ENCODE measurements at places on chromosomes 4 and X.

GRCh38 chr4:83019794-83020494 lies 9.3 kb upstream of the LIN54 start:
- DNase-seq, result no peak

DNA sequence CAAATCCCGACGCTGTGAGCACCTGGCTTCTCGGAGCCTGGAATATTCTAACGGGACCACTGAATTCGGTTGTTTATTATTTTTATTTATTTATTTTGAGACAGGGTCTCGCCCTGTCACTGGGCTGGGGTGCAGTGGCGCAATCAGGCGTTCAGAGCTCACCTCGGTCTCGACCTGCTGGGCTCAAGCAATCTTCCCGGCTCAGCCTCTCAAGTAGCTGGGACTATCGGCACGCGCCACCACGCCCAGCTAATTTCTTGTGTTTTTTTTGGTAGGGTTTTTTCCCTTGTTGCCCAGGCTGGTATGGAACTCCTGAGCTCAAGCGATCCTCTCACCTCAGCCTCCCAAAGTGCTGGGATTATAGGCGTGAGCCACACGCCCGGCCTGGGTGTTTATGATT lies 21.5 kb upstream of the S100P start:
- DNase-seq, result no peak

GRCh38 chrX:144335402-144335801 lies 451.5 kb downstream of the UBE2NL start:
- no peak for DNase-seq

DNA sequence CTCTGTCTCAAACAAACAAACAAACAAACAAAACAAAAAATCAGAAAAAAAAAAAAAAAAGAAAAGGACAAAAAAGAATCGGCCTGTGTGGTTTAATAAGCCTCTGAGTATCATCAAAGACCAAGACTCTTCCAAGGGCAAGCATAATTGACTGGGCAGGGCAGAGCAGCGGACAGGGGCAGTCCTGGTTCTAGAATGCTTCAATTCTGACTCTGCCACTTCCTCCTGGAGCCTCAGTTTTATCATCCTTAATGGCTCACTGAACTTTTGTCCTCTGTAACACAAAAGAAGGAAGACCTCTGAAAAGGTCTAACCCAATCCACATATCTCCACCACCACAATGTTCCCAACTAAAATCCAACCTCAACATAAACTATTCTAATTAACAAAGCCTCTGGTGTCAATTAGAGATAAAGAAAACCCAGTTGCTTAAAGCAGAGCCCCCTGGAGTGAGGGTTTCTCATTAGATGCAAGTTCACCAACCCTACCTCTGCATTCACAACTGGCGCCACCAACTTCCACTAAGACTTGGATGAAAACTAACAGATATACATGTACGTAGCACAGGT lies 51.7 kb downstream of the TBC1D9 start:
- no peak for DNase-seq

DNA sequence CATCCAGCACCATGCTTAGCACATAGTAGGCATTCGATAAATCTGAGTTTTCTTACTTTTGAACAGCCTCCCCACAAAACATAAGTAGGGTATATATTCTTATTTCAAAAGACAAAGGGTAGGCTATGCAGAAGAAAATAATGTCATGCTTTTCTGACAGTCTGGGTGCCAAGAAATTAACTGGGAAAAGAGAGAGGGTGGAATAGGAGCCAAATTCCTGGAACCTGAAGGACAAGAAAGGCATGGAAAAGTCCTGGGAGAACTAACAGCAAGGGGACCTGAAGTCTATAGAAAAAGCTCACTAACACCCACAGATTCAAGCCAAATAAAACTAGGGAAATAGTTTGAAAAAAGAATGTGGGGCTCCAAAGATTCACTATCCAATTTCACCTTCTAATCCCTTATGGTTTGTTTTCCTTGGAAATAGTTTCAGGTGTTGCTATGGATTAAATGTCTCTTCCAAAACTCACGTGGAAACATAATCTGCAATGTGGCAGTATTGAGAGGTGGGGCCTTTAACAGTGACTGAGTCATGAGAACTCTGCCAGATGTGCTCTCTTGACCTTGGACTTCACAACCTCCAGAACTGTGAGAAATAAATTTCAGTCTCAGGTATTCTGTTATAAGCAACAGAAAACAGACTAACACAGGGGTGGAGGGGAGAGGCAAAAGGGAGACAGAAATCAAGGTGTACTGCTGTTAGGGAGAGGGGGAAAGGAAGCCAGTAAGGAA lies 173.3 kb upstream of the ARHGEF9 start:
- no peak for DNase-seq

- DNase-seq, result no peak
These were observed 51.3 kb downstream of the SOD3 start for GRCh38 chr4:24846716-24847115.

DNA sequence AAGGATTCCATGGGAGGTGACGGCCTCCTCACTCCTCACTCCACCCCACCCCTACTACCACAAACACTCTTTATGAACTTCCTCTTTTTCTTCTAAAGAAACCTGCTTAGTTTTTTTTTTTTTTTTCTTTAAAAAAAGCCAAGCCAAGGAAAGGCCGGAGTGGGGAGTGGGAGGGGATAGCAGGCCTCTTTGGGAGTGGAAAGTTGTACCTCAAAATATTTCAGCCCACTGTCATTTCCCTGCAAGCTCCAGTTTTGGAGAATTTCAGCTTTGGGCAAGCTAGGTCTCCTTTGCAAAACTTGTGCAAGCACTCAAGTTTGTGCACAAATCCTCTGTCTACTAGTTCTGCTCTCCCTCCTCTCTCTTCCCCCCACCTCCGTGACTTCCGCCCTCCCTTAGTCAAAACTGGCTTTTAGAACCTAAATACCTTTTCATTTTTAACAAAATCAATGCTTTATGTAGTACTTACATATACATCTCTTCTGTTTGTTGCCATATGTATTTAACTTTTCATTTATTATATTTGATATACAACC lies 512 bp upstream of the ANTXR2 start:
- DNase-seq, result no peak

DNA sequence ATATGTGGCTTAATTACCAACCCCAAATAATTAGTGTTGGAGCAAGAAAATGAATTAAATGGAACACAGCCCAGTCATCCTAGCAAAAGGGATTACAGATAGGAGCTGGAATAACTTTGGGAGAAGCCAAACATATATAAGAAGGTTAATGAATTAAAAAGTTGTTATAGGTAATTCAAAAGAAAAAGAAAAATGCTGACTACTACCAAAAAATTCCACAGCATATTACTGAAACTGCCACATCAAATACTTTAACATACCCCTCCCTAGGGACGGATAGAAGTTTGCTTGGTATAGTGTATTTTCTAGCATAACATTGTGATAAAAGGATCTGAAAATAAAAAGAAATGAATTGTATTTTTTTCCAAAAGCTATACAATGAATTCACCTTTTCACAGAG lies 99.5 kb downstream of the ENOX2 start:
- DNase-seq, result no peak

- DNase-seq, result no peak
These were observed 13.0 kb upstream of the RHOH start for GRCh38 chr4:40183615-40184411.

DNA sequence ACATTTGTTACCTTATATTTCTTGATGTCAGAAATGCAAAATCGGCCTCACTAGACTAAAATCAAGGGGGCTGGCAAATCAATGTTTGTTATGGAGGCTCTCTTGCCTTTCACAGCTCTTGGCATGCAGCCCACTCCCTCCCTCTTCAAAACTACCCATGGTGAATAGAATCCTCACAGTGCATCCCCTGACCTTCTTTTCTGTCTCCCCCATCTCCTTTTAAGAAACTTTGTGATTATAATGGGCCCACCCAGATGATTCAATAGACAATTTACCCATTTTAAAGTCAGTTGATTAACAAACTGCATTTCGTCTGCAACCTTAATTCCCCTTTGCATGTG lies 184.0 kb downstream of the PCDH7 start:
- DNase-seq, result no peak

DNA sequence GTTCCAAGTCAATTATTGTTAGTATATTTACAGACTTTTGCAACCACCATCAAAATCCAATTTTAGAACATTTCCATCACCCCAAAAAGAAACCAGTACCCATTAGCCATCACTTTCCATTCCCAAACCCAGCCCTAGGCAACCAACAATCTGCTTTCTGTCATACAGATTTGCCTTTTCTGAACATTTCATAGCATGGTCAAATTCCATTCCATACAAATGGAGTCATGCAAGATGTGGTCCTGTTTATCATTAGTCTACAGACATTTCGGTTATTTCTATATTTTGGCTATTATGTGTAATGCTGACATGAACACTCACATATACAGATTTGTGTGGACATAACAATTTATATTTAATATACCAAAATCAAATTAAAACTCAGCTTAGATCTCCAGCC lies 508.7 kb downstream of the ZNF674 start:
- DNase-seq, result no peak

GRCh38 chr4:99438405-99438780 lies 3.3 kb upstream of the ADH7 start:
- no peak for DNase-seq

DNA sequence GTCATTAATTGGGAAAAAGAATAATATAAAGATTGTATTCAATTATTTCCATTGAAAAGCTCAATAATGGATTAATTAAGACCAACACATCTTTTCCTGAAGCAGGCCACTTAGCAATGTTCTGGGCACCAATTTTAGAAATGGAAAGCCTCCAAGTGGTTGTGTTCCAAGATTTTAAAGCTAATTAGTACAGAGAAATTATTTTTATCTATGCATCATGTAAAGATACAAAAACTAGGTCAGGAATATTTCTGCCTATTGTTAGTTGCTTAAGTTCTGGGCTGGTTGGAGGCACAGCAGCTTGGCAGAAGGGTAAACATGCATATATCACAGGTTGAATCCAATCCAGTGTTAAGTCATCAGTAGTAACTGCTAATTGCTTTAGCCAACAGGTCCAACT lies 101.9 kb downstream of the RASL11B start:
- no peak for DNase-seq

DNA sequence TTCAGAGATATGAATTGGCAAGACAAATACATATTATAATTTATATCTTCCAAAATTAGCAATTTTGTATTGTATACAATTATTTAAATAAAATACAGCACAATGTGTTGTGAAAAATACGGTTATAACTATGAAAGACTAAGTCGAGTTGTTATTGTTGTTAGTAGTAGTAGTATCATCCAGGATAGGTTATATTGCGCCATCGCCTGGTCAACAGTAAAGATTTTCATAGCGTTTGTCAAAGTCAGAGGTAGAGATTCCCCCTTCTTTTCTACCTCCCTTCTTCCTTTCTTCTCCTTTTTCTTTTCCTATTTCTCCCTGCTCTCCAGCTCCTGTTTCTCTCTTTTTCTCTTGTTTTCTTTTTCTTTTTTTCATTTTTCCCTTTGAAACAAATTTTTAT lies 499.1 kb upstream of the EPHA5 start:
- no peak for DNase-seq

DNA sequence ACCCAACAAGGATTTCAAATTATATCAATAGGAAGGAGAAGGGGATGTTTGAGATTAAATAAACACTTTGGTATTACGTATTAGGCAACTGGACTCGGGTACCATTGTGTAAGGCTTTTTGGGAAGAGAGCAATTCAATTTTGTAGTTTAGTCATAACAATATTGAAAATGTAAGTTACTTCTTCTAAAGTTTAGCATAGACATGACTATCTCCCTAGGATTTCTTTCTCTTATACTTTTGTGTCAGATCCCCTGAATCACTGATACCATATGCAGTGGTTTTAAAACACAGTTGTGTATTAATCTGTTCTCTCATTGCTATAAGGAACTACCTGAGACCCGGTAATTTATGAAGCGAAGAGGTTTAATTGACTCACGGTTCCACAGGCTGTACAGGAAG lies 123.8 kb upstream of the FAM9C start:
- DNase-seq, result no peak
